ENCODE measurements at places on chromosomes 5 and 9.

- no peak for DNase-seq
Measured at GRCh38 chr5:154058055-154059038, 19.6 kb downstream of the MFAP3 start.

GRCh38 chr5:128406803-128407202, 131.2 kb downstream of the FBN2 start:
- DNase-seq: no peak

DNA sequence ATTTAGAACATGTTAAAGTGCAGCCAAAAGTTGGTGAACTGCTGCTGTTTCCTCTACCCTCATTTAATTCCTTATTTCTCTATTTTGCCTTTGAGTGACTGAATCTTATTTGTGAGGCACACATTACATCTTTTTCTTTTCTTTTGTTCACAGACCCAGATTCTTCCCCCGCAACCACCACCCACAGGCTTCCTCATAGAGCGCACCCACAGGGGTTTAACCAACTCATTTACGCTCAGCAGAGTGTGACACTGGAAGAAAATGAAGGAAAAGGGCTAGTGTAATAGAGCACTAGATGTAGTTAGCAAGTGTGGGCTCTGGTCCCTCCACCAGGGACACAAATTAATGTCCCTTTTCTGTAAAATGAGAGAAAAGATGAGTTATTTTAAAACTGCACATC, 200.7 kb downstream of the PARP8 start:
- no peak for DNase-seq

DNA sequence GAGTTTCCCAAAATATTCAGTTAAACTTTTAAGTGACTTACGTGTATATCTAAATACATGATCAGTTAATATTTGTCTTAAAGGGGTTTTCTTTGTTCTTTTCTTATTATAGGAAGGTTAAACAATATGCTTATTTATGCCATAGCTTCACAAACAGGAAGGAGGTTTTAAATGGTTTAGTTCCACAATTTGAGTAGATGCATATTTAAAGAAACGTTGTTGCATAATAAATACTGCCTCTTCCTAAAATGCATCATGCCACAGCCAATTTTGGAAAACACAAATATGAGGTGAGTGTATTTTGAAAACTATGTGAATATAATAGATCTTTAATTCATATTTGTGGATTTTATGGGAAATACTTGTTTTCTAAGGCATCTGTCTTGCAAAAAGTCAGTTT, 2.5 kb upstream of the ADRB2 start:
- DNase-seq: no peak

DNA sequence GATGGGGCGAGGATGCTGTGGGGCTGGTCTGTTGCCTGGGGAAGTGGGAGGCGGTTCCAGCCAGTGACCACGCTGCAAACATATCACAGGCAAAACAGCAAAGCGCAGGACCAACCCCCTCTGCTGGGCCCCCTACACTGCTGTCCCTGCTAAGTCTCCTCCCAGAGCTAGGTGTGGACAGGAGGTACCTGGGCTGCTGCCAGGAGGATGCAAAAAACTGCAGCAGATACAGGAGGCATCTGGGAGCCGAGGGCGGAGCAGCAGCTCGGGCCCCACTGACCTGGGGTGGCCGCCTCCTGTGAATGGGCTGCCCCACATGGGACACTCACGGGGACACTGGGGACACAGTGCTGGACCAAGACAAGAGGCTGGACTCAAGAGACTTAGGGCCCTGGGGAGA, 48.0 kb upstream of the PHYKPL start:
- DNase-seq: no peak

DNA sequence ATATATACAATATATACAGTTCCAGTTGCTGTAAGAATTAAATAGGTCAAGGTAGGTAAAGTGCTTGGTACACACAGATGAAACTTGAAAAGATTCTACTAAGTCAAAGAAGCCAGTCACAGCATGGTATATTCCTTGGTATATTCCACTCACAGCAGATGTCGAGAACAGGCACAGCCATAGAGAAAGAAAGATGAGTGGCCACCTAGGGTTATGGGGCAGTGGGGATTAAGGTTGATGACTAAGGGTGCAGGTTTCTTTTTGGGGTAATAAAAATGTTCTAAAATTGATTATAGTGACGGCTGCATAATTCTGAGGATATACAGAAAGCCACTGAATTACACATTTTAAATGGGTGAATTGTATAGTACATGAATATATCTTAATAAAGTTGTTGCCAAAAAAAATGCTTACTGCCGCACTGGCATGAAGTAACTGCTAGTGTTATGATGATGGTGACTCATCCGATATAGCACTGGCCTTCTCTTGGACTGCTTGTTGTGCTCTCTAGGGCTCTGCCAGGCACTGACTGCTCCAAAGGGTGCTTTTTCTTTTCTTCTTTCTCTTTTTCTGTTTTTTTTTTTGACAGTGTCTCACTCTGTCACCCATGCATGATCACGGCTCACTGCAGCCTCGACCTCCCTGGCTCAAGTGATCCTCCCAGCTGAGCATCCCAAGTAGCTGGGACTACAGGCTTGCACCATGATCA, 23.5 kb downstream of the TBC1D2 start:
- no peak for DNase-seq

GRCh38 chr5:110665184-110665726, 61.2 kb downstream of the TMEM232 start:
- no peak for DNase-seq

GRCh38 chr5:171647904-171648260, 137.7 kb upstream of the SMIM23 start:
- no peak for DNase-seq

DNA sequence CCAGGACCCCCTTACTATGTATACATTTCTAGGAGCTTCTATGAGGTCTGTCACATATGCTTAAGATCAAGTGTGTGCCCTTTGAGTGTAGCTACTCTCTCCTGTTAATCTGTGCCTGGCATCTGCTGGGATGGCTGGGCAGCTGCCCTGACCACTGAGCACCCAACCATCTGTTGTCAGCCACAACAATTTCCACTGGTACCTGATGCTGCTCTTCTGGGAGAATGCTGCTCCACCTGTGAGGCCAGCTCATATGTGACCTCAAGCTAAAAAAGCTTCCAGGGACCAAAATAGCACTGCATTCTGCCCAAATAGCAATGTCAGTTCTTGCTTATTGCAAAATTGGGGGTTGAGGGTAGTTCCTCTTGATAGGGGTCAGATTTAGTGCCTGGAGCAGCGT, 595.6 kb downstream of the RAB3C start:
- DNase-seq: no peak

- DNase-seq: no peak
Measured at GRCh38 chr5:117788596-117788995, 1199.8 kb downstream of the DTWD2 start.

GRCh38 chr5:134438721-134439123, 27.0 kb upstream of the CDKN2AIPNL start:
- no peak for DNase-seq

- no peak for DNase-seq
Measured at GRCh38 chr9:108331596-108331995, 524.2 kb downstream of the ACTL7B start.

GRCh38 chr5:80309871-80310665, 9.7 kb upstream of the SPZ1 start:
- no peak for DNase-seq

- DNase-seq: no peak
Measured at GRCh38 chr9:6997330-6997729, 239.6 kb downstream of the KDM4C start.

GRCh38 chr9:24614070-24614469, 68.4 kb upstream of the IZUMO3 start:
- no peak for DNase-seq

GRCh38 chr5:178391480-178391879, 158.9 kb upstream of the PHYKPL start:
- no peak for DNase-seq

GRCh38 chr5:140827704-140828361, at the start of gene PCDHA6:
TSS of gene PCDHA6 (plus strand) at chr5:140827960. CDS start at chr5:140828092, 132 bp downstream.
- DNase-seq: no peak

GRCh38 chr9:96193236-96193755, 108.7 kb downstream of the HSD17B3 start:
- DNase-seq: no peak

GRCh38 chr9:38180656-38181055, 111.6 kb upstream of the SHB start:
- DNase-seq: no peak

DNA sequence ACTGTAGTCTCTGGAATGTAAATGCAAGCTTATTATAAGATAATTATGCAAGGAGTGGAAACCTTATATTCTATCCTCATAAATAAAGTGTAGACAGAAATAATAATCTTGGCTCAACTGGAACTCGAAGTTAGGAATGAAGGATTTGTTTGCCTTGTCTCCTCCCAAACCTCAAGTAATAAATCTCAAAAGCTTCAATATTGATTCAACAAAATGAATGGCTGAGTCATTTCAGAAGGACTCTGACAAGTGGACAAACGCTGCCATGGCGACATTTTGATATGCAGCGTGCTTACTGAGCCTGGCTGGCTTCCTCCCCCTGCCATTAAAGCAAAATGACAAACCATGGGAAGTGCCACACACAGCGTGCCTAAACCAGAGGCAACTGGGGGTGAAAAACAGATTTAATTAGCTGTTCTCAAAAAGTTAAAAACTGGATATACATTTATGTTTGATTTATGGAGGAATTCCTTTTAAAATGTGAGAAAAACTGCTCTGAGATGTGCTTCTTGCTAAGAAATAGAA, 10.5 kb upstream of the ADGRV1 start:
- no peak for DNase-seq

DNA sequence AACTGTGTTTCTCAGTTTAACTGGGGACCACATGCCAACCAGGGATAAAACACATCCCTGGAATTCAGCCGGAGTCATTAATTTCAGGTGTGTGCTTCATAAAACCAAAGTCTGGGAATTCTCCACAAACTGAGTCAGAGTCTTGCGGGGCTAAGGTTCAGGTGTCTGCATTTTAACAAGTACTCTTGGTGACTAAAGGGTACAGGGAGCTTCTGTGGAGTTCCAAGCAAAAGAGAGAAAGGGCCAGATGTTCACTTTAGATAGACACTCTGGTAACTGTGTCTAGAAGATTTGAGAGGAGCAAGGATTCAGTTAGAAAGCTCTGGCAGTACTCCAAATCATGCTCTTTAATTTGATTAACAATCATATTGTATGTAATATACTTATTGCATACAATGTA, 4.0 kb downstream of the NADK2 start:
- no peak for DNase-seq

DNA sequence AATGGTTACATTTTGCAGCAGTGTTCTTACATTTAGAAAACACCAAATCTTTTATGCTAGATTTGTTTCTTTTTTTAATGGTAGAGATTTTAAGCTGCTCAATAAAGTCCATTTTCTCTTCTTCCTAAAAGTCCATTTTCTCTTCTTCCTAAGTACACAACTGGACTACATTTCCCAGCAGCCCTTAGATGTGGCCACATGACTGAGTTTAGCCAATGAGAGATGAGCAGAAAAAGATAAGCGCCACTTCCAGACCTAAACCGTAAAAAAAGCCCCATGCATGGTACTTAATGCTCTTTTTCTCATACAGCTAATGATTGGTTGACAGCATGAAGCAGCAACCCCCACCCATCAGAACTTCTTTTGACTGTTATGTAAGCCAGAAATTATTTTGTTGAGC, 206.7 kb downstream of the FAM114A2 start:
- DNase-seq: no peak
